ENCODE measurements at places on chromosomes 12 and 14.

DNA sequence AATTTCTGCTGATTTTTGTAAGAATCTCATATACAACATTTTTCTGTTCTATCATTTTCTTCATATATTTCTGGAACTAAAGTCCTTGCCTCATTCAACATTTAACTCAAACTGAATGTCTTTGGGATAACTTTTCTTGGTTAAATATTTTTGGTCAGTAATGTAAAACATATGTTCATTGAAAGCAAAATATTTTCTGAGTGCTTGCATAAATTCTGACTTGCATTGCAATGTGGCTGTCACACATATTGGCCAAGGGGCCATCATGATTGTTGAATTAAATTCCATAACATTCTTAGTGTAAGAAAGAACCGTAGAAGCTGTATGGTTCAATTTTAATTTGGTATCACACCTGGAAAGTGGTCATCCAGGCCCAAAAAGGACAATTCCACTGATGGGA, 369.4 kb downstream of the GALC start:
- DNase-seq: no peak

DNA sequence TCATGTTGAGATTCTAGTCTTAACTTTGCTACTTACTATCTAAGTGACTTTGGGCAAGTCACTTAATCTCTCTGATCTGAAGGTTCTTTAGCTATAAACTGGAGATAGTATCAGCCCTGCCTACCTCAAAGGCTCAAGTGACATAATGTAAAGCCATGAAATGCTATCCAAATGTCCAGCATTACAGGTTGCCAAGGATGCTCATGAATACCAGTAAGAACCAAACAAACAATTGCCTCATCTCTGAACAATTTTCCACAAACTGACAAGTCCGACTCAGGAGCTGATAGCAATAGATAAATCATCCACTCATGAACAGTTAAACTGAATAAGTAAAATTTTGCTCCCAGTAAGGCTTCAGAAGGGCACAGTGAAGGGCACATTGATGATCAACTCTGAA, 51.5 kb downstream of the LMNTD1 start:
- no peak for DNase-seq

- DNase-seq: no peak
Measured at GRCh38 chr12:47776471-47777143, 3.6 kb downstream of the SLC48A1 start.

- no peak for DNase-seq
Measured at GRCh38 chr12:54383041-54383609, 1.4 kb downstream of the ZNF385A start.

DNA sequence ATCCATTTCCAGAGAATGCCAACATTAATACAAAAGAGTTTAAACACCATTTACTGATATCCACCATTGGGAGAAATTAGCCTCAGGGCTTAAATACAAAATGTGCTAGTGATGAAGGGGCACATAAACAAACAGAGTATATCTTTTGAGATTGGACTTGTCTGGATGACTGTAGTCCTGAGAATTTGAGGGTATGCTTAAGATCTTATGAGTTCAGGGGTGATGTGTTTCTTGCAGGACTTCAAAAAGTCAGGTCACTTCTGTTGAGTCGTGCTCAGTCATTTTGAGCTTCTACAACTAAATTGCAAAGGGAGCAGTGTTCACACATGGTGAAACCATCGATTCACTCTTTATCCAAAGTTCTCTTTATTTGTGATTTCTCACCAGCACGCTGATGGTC, 425.7 kb downstream of the ATP23 start:
- DNase-seq: no peak

DNA sequence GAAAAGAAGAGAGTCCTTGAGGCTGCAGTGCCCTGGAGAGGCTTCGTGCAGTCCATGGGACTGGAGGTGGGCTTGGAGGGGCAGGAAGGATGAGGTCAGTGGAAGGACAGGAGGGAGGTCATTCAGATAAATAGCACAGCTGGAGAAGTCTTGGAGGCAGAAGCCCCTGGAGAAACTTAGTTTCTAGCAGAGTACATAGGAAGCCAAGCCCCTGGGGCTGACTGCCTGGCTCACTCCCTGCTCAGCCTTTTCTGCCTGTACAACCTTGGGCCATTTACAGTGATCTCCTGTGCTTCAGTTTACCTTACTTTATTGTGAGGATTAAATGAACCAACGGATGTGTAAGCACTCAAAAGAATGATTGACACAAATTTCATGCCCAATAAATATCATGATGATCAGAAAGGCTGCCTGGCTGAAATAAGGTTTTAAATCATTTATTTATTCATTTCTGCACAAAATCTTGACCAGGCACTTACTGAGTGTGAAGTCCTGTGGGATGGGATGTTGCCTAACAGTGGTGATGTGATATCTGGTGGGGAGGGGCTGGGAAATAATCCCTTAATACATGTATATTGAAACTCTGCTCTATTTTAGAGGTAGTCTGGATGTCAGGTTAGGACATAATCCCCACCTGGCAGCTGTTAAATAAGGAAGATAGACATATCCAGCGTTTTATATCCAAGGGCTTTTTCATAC, 54.3 kb downstream of the PLEKHG7 start:
- no peak for DNase-seq

DNA sequence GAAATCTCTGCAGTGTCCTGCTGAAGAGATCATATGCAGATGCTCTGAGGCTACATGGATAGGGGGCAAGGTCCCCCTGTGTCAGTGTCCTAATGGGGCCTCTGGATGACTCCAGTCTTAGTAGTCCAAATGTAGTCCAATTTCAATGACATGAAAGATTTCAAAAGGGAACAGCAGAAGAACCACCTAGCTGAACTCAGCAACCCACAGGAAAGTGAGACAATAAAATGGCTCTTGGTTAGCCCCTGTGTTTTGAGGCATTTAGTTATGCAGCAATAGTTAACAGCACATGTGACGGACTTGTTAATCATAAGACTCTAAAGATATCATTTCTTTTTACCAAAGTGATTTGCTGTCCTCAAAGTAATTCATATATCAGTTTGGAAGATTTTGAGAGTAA, 22.7 kb downstream of the CCDC198 start:
- DNase-seq: no peak

- DNase-seq: no peak
Measured at GRCh38 chr12:12181511-12181910, 85.3 kb downstream of the LRP6 start.

DNA sequence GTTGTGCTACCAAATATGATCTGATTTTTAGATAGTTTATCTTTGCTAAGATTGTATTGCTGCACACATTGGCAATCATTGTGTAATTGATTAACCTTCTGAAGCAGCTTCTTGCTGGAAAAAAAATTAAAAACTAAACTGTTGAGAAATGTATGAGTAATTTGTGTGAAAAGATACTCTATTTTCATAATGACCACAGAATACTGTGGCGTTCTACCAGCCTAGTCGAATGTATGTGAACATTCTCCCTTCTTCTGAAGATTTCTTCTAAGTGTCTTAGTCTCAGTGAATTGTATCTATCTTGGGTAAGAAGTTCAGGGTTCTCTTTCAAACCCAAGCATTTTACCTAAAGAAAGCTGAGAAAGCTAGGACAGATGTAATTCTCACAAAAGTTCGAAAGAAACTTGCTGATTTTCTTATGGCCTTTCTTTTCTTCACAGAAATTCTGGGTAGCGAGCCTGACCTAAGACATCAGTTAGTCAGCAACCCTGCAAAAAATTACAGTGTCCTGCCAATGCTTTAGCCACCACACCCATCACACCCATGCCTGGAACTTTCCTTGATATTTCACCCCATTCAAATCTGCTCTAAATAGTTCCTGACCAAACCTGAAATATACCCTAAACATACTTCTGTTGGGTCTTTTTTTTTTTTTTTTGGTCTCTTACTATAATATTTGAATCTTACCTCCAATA, 27.1 kb upstream of the C12orf71 start:
- DNase-seq: no peak
